ENCODE measurements at places on chromosomes 6 and 20.

DNA sequence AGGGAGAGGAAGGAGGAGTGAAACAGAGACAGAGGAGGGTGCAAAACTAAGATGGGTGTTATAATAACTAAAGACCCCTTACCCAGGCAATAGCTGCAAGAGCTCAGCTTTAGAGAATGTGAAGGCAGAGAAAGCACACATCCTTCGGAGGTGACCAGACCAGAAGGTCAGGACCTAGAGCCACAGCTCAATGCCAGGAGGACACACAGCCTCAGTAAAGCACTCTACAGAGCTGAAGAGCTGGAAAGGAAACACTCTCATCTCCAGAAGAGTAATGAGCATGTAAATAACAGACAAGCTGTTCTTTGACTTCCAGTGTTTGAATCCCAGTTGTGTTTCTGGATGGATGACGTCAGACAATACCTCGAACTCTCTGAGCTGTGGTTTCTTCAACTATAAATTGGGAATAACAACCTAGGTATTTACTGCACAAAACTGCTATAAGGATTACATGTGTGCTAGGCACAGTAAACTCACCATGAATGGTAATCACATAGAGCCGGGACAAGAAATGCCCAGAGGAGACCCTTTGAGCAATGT is 63.2 kb downstream of the MAP3K5 start:
- DNase-seq, result no peak

DNA sequence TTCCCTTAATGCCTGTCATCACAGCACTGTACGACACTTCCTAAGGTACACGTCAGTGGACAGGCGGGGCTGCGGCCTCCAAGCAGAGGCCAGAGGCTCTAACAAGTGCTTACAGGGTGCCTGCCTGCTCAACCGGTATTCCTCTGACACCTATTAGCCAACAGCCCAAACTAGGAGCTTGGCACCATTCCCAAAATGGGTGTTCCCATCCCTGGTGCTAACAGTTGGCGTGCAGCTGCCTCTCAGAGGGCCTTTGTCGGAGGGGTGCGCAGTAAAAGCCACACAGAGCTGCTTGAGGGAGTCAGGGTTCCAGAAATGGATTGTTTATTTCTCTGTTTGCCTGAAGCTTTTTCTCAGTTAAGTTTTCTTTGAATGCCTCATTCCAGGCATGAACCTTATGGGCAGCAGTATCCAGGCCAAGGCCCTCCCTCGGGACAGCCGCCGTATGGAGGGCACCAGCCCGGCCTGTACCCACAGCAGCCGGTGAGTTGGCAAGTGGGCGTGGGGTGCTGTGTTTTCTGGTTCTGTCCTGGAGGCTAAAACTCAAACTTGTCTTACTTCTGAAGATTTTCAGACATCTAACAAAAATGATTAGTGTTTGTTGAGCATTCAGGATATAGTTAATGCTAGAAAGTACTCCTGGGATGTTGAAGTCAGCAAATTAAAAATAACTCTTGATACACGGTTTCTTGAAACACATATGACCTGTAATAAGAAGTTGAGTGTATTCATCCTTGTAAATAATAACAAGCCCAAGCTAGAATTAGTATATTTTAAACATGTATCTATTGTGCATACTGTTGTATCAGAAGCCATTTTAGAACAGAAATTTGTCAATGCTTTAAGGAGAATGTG is 124.7 kb downstream of the TMEM242 start:
- DNase-seq, result no peak

GRCh38 chr6:130647246-130647645 is 180.0 kb upstream of the SMLR1 start:
- DNase-seq, result no peak

- no peak for DNase-seq
Observed at GRCh38 chr6:108960601-108961000, 112.4 kb downstream of the ARMC2 start.

DNA sequence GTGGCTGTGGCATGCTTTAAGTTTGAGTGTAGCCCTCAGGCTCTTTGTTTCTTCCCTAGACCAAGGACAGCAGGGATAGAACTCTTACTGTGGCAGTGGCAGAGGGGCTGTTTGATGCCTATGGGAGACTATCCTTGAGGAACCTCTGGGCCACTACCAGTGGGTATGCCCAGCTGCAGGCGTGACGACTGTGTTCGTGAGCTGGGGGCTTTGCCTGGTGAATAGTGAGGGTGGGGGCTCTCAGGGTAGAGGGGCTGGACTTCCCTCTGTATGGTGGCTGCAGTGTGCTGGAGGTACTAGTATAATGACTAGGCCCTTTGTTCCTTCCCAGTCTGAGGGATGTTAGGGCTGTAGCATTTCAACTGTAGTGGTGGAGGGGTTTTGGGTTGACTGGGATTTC is 1242.0 kb downstream of the KHDRBS2 start:
- DNase-seq, result no peak

DNA sequence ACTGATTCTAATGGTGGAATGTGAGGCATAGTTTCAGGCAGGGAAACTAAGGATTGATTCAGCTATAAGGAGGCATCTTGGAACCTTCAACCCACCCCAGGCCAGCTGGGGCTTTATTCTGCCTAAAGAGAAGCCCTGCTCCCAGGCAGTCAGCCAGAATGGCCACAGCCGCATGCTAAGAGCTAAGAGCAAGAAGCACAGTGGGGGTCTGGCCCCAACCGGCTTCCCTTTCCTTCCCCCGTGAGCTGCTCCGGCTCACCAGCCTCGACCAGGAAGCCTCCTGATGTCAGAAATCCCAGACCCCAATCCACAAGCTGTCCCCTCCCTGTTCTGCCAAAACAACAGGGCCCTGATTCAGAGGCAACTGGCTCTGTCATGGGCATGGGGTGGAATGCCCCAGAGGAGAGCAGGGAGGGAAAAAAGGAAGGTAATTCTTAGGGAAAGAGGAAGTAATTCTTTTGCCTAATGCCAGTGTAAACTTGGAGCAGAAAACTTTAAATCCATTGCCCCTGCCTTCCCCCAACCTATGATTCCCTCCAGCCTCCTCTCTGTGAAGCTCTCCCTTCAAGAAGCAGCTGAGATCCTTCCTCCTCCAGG is 6.9 kb downstream of the GRM4 start:
- DNase-seq, result no peak

- DNase-seq, result no peak
Observed at GRCh38 chr6:42093582-42094329, 43.4 kb downstream of the TAF8 start.

- peak; percentile 64 for DNase-seq
Observed at GRCh38 chr6:119078376-119079282, at the start of gene FAM184A. Gene FAM184A, minus strand, starts transcription at chr6:119078664. Its CDS starts 365 bp downstream, at chr6:119078299.

DNA sequence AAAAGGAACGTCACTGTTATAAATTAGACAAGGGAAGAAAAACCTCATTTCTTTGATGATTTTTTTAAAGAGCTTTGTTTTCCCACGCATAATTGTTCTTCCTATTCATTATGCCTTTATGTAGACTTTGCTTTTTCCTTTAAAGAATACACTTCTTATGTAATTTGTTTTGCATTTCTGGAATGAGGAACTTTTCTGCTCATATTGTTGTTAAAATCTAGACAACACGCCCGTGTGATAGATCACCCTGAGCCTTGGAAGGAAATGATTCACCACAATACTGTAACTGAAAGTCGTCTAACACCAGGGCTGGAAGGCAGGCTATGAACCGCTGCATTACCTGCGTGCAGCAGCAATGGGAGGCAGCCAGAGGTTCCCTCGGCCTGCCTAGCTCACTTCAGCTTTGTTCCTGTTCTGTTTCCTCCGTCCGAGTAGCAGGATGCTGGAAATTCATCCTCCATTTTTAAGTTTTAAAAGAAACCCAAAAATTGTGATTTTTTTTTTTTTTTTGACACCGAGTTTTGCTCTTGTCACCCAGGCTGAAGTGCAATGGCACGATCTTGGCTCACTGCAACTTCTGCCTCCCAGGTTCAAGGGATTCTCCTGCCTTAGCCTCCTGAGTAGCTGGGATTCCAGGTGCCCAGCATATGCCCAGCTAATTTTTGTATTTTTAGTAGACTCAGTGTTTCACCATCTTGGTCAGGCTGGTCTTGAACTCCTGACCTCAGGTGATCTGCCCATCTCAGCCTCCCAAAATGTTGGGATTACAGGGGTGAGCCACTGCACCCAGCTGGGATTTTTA is 49.6 kb upstream of the ZNF217 start:
- peak; percentile 51 for DNase-seq

- no peak for DNase-seq
Observed at GRCh38 chr6:107493158-107494057, 3.5 kb downstream of the SOBP start.

- DNase-seq, result no peak
Observed at GRCh38 chr6:107473660-107474059, 14.3 kb upstream of the PDSS2 start.

- no peak for DNase-seq
Observed at GRCh38 chr6:98576791-98577190, 257.6 kb upstream of the POU3F2 start.

DNA sequence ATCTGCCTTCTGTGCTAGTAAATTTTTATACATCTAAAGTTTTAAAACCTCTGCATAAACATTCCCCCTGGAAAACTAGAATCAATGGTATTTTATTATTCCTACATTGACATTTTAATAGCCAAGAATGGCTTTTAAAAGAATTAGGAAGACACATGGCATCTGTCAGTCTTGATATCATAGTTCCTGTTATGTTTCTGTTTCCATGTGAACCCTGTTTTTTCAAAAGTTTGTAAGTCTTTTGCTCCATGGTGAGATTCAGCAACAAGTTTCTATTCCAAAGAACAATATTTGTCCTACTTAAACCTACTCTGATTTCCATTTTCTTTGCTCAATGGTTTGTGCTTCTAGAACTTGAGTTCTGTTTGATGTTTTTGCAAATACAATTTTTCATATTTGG is 95.2 kb downstream of the PLEKHG1 start:
- DNase-seq, result no peak

GRCh38 chr20:23399568-23400241 is 21.6 kb downstream of the NAPB start:
- no peak for DNase-seq

GRCh38 chr20:32343439-32343838 is 14.7 kb upstream of the ASXL1 start:
- no peak for DNase-seq

DNA sequence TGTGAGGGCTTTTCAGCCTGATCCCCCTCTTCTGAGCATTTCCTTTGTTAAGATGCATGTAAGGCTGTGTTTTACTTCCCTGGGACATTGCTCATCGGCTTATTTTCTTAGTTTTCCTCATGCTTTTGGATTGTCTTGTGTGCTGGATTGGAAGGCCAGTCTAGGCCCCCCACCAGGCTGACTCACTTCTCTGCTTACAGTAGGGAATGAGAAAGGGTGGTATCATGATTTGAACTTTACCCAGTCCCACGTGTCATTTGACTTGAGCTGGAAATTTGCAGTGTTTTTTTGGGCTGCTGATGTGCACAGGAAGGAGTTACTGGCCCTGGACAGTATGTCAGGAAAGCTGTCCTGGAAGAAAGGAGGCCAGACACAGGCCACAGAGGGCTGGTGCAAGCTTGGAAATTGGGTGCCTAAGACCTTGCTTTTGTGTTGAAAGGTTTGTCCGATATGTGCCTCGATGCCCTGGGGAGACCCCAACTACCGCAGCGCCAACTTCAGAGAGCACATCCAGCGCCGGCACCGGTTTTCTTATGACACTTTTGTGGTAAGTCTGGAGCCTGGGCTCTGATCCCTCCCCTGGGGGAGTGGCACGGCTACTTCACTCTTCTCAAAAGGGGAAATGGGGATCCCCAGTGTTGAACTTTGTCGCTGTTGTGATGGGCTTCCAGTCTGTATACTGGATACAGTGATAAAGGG is 12.8 kb downstream of the RNF114 start:
- DNase-seq, result no peak

DNA sequence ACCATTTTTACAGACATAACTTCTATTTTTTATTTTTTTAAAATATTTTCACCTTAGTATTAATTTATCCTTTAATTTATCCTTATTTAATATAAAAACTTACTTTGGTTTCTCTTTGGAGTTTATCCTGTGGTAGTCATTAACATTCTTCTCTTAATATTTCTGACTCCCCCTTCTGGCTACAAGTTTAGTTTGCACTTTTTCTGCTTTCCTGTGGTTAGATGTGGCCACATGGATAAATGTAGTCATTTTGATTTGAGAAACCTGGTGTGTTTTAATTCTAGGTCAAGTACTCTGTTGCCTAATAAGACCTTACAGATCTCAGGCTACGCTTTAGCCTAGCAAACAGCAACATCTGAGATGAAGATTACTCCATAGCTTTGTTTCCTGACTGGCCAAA is 1187.5 kb downstream of the HACE1 start:
- DNase-seq, result no peak

DNA sequence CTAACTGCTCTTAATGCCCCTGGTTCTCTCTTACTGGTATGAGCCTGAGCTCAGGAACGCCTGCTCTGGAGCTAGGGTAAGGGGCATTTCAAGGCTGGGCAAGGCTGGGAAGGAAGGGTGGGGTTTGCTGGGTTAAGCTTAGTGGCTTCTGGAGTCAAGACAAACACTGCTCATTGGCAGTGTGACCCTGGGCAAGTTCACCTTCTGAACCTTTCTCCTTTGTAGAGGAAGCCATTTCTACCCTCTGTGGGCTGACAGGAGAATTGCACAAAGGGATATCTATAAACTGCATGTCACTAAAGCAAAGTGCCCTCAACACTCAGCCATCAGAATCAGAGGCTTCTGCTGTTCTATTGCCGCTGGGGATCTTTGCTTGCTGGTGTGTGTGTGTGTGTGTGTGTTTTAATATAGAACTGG is 20.3 kb upstream of the LRRN4 start:
- DNase-seq, result no peak

GRCh38 chr6:39453241-39453640 is 130.7 kb upstream of the KCNK16 start:
- no peak for DNase-seq

- no peak for DNase-seq
Observed at GRCh38 chr6:69007781-69008180, 372.7 kb downstream of the ADGRB3 start.

DNA sequence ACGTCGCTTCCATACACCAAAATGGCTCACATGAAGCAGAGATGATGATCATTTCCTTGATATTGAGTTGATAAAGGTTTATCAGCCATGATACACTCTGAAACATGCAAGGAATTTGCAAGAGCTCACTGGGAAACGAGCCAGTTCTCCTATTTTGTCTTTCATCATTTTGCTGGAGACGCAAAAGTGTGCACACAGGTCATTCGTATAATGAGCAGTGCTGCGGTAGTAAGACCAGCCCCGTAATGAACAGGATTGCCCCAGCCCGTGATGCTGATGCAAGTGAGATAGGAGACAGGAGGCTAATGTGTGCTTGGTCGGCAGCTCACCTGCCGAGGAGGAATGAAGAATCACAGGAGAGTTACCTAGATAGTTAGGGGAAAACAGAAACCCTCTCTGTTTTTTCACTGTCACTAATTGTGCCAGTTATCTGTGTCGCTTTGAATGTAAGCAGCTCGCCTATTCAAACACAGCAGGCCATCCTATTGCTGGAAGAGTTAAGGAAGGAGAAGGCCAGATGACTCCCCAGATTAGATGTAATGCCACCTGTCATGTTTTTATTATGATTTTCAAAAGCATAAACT is 391.8 kb downstream of the SAMD5 start:
- DNase-seq, result no peak

GRCh38 chr20:62523473-62524203 is 47.8 kb upstream of the GATA5 start:
- peak; percentile 62 for DNase-seq
